ENCODE measurements at places on chromosomes 7 and 10.

DNA sequence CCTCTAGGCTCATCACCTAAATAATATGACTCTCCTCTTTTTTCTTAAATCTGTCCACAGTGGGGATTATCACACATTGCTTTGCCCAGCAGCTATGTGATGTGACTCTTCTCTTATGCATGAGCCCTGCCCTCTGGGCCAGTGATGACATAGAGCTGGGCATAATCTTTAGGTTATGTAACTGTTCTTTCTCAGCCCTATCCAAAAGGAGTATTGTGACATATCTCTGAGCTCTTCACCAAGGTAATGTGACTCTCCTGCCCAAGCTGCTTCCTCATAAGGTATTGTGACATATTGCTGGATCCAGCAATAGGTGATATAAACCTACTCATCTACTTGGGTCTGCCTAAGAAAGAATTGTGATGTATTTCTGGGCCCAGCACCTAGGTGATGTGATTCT, 37.7 kb upstream of the ZNF107 start:
- no peak for DNase-seq

DNA sequence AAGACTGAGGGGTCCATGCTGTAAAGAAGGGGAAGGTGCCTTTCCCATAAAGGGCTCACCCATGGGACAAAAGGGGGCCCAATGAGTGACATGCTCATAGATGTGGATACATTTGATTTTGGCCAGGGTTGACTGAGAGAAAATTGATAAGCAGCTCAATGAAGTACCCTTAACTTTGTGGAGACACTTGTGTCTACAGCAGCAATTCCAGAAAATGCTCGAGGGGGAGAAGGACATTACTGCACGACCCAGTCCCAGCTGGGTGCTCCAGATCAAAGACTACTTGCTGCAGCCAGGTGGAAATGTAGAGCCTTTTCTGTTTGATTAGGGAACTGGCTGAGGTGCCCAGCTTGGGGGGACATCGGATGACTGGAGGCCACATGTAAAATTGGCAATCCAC, 22.2 kb upstream of the ADAMTS14 start:
- no peak for DNase-seq

GRCh38 chr10:86642499-86642898, 11.8 kb upstream of the OPN4 start:
- DNase-seq, result peak; percentile 41

GRCh38 chr10:125472010-125472607, 210.9 kb downstream of the TEX36 start:
- DNase-seq, result no peak

DNA sequence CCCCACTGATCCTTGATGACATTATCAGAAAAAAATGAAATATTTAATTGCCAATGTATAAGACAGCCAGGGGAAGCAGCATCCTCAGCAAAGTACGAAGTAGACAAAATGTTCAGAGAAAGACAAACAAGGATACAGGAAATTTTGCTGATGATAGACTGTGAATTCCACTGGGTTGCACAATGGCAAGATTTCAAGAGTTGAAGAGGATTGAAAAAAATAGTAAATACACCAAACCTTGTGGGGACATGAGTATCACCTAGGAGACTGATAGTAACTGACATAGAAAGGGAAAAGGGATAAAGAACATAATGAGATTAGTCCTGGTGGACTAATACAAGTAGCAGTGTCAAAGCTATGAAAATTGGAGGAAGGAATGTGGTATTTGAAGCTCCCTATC, 16.5 kb downstream of the CNOT4 start:
- no peak for DNase-seq

- DNase-seq, result no peak
Measured at GRCh38 chr10:80589726-80590373, 52.1 kb downstream of the SH2D4B start.

DNA sequence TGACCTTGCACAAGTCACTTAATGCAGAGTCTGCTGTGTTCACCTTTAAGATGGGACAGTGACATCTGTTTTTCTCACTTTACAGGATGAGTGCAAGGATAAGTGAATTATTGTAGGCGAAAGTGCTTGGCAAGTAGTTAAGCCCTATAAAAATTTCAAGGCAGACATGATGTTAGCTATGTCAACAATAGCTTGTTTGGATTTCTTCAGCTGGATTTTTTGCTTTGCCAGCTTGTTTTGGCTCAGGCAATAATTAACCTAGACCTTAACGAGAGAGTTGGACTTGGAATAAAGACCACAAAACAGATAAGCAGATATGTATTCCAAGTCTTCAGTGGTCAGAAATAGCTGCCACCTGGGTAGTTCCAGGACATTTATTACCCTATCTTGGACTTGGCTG, 255.2 kb downstream of the ARL4A start:
- DNase-seq, result no peak

DNA sequence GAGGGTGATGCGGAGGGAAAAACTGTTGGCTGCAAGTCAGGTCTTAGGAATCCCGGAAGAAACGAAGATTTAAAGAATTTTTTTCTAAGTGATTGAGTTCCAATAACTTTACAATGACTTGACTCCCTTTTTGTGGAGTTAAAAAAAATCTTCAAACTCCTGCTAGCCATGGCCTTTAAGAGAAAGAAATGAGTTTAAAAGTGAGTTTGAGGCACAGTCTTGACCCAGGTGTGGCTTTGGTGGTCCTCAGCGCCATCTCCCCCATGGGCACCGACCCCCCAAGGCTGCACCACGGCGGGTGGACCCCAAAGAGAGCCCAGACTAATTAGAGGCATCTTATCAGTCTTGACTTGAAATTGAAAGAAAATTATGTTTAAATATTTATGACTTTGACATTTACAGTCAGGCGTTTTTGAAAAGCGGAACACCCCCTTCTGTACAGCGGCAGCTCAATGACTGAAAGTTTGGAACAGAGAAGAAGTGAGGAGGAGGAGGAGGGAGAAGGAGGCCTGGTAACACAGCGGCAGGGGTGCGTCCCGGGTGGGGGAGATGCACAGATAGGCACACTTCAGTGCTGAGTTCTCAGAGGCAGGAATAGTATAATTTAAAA, 349.6 kb downstream of the DNAJB6 start:
- DNase-seq, result no peak

GRCh38 chr7:158281441-158281840, 306.2 kb downstream of the PTPRN2 start:
- DNase-seq, result no peak

DNA sequence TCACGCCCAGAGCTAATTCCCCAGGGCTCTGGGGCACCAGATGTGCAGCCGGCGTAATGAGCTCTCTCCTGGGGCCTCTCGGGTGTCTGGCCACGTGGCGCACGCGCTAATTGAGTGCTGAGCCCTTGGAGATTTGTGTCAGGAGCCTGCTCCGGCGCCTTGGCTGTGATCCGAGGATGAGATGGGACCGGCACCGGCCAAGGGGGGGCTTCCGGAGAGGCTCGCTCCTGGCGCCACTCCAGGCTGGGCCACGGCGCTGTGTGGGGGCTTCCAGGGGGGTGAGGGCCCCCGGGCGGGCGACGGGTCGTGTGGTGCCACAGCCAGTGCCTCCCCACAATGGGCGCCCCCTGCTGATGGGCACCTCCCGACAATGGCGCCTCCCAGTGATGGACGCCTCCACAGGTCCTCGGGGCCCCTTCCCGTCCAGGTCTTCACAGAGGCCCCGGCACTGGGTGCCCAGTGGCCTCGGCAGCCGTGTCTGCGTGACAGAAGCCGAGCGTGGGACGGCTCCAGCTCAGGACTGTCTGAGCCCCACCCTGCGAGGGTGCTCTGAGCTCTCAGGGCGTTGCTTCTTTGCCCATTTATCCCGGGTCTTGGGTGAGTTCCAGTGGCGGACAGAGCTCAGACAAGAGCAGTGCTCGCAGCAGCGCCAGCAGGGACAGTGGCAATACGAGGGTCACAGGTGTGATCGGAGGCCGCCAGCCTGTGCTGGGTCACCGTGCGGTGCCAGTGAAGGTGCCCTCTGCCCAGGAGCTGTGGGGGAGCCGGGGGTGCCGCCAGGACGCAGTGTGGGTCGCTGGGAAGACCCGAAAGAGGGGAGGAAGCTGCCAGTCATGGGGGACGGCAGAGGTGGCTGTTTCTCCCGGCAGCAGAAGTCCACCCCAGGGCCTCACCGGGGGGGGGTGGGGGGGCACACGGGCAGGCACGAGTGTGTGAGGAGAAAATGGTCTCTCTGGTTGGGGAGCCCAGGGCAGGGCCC, 8.2 kb upstream of the NKX6-2 start:
- DNase-seq, result no peak

GRCh38 chr10:88499569-88500470, 83.3 kb downstream of the RNLS start:
- DNase-seq, result peak; percentile 57

DNA sequence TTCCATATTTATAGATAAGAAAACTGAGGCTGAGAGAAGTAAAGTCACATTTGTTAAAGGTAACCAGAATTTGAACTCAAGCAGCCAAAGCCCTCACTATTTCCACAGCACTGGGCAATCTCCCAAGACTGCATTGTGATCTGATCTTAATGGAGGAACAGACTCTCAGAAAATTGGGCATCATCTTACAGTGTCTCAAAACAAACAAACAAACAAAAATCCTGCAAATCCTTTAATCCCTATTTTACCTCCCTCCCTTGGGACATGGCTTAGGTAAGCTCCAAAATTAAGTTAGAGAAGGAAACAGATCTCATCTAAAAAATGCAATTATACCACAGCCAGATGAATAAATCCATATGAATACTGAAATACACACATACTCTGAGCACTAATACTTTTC, 57.5 kb downstream of the FHIP2A start:
- DNase-seq, result no peak

All from fibroblast of upper back skin (primary cell).